Right forelimb (tissue), 1 donor: ENCODE measurements at places on chromosomes 2 and 18.

- DNase-seq = no peak
Observed at GRCh38 chr2:233244818-233245217, 6.7 kb upstream of the ATG16L1 start.

DNA sequence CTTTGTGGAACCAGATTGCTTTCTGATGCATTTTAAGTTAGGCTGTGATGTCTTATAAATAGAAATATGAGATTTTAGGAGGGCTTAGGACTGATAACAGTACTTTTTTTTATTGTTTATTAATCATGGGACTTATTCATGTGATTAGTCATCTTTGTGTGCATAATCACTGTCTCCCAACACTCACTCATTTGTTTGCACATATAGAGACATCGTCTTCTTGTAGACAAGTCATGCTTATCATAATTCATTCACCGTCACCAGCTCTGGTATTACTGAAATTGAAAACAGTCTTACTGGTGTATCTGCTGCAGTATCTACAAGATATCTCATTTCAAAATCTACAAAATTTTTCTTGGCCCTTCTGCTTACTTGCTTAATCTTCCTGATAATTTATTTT lies 45.8 kb downstream of the WDR7 start:
- DNase-seq = no peak

GRCh38 chr2:226965376-226965775 lies 129.5 kb downstream of the RHBDD1 start:
- no peak for DNase-seq

- DNase-seq = no peak
Observed at GRCh38 chr18:55433648-55434047, 154.3 kb downstream of the TCF4 start.
